ENCODE measurements at places on chromosomes 7 and 10. TPM values are rescaled to one million over a fixed set of nuclear protein-coding genes. Genes with fewer than 3 reads are reported as not detected.

The INTS1 gene
- total RNA-seq: 134 TPM

The SUGCT gene
- 5.8 TPM for total RNA-seq

The RSPH10B gene
- 0.85 TPM for total RNA-seq

The OIT3 gene
- not detected for total RNA-seq

The FGL2 gene
- total RNA-seq: 1.9 TPM

The ADAM8 gene
- total RNA-seq: 7.1 TPM

DNA sequence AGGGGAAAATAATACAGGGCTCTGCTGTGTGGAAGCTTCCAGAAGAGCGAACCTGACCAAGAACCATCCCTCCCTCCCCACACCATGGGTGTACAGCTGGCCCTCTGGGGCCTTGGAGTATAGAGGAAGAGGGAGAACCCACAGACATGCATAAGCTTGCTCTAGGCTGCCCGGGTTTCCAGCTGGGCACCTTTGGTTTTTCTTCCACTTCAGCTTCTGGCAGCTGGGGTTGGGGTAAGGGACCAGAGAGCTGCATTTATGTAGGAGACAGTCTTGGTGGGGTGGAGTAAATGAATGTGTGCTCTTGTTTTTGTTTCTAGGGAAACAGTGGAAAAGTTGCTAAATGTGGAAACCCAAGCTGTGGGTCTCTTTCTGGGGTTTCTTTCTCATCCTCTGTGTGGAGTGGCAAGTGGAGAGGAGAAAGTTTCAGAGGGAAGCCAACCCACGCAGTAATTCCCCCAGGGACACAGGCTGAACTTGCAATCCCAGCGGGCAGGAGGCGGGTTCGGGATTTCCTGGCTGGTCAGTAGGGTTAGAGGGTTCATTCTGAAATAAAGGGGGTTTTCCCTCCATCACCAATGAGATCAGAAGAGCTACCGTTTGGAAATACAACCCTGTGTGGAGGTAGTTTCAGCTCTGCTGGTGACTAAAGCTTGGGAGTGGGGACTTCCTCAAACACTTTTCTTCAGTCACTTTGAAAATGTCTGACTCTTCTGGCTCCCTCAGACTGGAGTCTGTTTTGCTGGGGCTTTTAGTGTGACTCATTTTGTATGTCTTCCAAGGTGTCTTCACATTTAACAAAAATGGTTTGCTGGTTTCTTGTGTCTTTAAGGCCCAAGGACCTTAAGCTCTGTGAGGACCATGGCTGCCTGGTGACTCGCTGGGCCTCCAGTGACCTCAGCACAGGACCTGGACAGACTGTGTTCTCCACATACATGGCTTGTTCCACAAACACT, 22.2 kb upstream of the SRGN start:
- DNase-seq: no peak

GRCh38 chr7:67983486-67983885, 986.9 kb downstream of the TYW1 start:
- DNase-seq: no peak

GRCh38 chr7:99126921-99127553, 16.9 kb downstream of the SMURF1 start:
- DNase-seq: no peak

GRCh38 chr7:49774459-49775064, 1.1 kb downstream of the VWC2 start:
- DNase-seq: no peak

- DNase-seq: no peak
Observed at GRCh38 chr10:8800426-8800825, 745.9 kb downstream of the GATA3 start.

DNA sequence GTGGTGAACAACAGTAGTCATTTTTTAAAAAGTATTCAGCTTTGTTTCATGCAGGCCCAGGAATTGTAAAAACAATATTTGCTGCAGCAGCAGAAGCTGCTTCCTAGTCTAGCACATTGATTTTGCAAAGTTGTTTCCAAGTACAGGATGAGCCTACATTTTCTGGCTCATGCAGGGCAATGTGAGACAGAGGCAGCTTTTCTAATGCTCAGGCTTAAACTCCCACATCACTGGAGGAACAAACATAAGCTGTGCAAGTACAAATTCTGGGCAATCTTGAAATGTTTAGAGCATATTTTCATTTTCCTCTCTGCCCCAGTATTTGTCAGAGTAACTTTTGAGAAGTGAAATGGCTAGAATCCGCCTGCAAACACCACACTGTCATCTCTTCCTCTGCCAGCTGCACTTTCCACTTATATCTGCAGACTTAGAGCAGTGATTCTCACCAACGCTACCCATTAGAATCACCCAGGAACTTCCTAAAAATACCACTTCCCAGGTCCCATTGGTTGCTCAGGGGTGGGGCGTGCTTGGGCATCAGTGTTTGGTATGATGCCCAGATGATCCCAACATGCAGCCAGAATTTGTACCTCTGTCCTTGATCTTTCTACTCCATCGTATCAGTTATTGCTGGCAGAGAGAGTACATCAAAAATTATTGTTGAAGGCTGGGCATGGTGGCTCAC, 304.1 kb upstream of the LRGUK start:
- no peak for DNase-seq
